ENCODE measurements at places on chromosomes 4 and X.

GRCh38 chr4:121510341-121510874 is 129.6 kb upstream of the QRFPR start:
- no peak for DNase-seq

DNA sequence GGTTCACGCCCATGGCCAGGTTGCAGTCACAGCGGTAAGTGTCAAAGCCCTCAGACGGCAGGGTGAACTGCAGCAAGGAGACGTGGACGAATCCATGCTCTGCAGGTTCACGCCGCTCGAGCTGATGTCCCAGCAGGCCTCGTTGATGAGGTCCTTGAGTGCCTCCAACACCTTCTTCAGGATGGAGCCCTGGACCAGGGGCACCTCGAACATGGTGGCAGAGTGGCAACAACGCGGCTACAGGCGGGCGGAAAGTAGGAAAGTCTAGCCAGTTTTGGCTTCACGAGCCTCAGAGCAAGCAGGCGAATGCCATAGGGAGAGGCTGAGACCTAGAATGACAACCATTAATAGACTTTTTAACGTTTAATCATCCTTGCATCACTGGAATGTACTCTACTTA is 485.9 kb downstream of the ZNF674 start:
- no peak for DNase-seq

- no peak for DNase-seq
Measured at GRCh38 chrX:17525762-17526555, 151.0 kb downstream of the NHS start.

- no peak for DNase-seq
Measured at GRCh38 chrX:76127341-76127740, 45.5 kb upstream of the PBDC1 start.

DNA sequence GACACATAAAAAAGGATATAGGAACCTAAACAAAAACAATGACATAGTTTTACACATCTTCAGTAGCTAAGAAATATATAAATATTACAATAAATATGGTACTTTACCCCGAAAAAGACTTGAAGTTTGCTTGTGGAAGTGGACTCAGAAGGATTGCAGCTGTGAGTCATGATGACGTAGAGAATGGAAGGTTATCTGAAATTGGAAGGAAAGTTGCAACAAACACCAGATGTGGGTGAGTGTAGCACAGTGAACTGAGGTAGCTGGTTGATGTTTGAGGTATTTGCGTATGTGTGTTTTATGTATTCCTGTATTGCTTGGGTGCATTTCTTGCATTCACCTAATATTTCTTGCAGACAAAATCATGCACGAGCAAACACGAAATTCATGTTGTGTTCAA is 113.0 kb downstream of the ARX start:
- no peak for DNase-seq

DNA sequence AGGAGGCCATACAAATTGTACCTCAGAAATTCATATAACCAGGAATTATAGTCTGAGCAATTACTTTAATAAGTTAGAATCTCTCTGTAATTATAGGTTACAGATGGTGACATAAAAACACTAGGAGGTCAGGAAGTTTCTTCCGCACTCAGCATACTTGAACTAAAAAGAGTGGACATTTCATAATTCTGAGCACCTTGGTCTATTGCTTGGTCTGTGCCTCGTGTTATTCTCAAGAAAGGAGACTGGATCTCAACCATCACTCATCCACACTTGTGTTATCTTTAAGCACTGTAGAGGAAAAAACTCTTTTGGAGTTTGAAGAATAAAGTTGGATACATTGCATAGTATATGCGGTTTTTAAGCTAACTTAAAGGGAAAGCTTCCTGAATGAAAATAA is 91.1 kb downstream of the SYNPO2 start:
- no peak for DNase-seq

DNA sequence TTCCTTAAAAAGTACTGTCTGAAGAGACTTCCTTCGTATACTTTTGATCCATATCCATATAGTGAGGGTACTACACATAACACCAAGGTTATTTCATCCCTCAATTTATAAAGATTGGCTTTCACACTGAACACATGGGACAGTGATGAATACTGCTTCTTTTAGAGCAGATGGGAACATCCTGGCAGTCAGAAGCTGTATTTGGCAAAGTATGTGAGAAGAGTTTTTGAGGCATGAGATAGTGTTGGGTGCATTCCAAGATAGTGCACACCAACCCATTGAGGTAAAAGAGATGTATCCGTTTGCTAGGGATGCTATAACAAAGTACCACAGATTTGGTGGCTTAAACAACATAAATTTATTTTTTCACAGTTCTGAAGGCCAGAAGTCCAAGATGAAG is 141.1 kb downstream of the MOSPD2 start:
- no peak for DNase-seq

GRCh38 chr4:74087481-74087880 is 11.5 kb downstream of the CXCL2 start:
- DNase-seq: no peak

DNA sequence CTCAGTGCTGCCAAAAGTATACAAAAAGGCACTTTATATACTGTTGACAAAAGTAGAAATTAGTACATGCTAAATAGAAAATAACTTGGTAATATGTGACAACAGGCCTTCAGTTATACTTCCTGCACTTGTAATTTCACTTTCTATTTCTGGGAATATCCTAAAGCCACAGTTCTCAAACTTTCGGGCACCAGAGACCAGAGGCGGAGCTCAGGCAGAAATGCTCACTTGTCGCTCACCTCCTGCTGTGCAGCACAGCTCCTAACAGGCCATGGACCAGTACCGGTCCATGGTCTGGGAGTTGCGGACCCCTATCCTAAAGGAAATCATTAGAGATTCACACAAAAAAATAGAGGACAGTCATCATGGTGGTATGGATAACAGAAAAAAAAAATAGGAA is 25.7 kb downstream of the ACSL4 start:
- DNase-seq: no peak

GRCh38 chrX:108312957-108313356 is 125.3 kb downstream of the COL4A6 start:
- DNase-seq: no peak

- DNase-seq: no peak
Measured at GRCh38 chr4:4775493-4776004, 83.9 kb upstream of the MSX1 start.

DNA sequence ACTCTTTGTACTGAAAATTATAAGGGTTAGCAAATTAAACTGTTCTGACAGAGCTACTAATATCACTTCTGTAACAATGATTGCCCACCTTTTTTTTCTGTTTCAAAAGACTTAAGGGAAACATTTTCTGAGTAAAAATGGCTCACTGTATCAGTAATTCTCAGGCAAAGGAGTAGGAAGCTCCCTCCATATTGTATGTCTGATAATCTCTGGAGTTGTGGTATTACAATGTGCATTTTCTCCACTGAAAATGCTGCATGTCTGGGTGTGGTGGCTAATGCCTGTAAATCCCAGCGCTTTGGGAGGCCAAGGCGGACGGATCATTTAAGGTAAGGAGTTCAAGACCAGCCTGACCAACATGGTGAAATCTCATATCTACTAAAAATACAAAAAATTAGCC is 4.4 kb upstream of the STAP1 start:
- DNase-seq: no peak

DNA sequence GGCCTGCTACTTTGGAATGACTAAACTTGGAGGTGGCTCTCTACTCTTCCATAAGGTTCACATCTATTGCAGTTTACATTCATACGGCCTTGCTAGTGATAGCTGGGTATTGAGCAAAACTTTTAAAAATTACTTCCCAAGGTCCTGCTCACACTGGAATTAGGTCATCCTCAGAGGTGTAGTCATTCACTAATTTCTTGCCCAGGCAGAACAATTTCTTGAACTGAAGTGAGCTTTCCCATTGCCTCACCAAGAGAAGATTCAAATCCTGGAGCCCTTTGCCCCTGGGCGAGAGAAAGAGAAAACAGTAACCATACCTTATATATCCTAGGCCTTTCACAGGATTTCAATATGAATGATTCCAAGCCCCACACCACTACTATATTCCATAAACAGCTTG is 109.2 kb downstream of the GUCY2F start:
- no peak for DNase-seq

DNA sequence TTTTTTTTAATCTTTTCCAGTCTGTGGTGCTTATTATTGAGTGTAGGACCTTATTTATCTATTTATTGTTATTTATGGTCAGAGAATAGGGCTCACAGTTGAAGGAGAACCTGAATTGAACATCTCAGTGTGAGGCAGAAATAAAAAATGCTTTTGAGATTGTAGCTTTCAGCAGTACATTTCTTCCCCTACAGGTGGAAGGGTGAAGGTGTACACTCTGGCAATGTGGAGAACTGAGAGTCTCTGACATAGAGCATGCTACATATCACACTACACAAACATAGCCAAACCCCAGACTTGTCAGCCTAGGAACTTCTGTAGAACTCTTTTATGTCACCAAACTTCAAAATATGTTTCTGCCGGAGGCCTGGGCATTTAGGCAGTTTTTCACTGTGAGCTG is 140.2 kb downstream of the STIM2 start:
- DNase-seq: no peak

DNA sequence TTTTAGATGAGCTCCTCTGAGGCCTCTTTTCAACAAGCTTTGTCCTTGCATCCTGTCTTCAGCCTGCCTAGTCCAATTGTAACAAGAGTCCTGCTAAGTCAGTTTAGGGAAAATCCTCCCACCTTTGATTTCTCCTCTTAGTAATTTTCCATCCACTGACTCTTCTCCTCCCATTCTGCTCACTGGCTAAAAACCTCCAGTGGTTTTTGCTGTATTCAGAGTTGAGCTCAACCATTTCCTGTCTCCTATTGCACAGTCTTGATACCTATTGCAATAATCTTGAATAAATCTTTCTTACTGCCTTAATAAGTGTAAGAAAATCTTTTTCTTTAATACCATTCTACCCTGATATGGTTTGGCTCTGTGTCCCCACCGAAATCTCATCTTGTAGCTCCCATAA is 117.8 kb upstream of the ENPP6 start:
- no peak for DNase-seq

GRCh38 chrX:112627206-112627605 is 52.5 kb downstream of the LHFPL1 start:
- DNase-seq: no peak

DNA sequence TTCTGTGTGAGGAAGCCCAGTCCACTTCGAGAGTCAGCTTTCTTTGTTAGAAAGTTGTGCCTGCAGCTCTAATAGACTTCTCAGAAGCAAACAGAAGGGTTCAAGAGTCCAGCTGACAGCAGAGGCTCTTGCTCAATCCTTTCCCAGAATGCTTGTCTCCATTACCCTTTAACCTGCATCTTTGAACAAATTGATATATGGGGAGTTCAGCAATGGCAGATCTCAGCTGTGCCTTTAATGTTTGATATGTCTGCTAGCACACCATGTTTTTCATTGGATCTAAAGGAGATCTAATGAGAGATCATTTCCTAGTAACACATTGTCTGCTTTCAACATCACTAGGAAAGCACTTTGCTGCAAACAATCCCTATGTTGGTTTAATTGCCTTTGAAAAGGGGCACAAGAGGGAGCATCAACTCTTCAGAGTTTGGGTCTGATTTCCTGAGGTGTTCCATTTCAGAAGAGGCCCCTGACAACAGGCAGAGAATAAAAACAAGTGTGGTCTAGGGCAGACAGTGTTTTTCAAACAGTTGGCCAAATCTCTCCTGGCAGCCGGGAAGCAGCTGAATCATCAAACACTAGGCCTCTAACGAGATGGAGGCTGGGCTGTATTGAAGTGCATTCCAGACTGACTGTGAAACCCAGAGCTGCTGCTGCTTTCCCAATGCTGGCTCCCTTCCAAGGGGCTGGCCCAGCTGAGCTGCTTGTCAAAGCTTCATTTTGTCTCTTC is 55.5 kb downstream of the LUZP4 start:
- no peak for DNase-seq

GRCh38 chr4:105619188-105619931 is 66.9 kb downstream of the ARHGEF38 start:
- DNase-seq: no peak

GRCh38 chr4:143302536-143302935 is 34.1 kb upstream of the GAB1 start:
- no peak for DNase-seq

DNA sequence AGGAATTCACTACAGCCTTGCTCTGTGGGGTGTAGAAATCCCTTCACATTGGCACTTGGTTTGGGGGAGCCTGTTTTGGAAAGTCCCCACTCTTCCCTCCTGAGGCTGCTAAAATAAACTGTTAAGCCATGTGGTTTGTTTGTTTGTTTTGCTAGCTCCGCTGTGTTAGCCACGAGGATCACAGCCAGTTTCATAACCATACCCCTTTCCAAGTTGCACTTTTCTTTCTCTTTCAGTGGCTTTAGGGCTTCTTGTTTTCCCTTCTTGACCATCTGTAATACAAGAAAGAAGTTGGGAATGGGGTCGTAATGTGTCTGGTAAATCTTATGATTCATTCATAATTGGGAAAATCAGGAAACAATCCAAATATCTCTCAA is 24.8 kb upstream of the UXT start:
- no peak for DNase-seq

GRCh38 chr4:79421483-79421882 is 13.5 kb upstream of the GK2 start:
- DNase-seq: no peak

DNA sequence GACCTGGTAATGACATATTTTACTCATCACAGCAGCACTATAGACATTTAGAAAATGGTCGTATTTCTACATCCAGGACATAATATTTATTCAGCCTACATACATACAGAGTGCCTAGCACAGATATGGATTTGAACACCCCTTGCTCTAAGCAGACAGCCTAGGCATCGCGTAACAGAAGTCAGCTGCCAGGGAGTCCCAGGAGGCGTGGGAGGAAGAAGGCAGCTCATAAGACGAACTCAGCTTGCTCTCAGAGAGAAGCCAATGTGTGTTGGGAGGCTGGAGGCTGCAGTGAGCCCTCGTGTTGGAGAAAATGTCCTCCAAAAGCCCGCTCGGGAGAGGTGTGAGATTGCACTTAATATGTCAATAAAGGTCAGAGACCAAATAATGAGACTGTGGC is 131.6 kb downstream of the BCOR start:
- no peak for DNase-seq

- no peak for DNase-seq
Measured at GRCh38 chr4:138401334-138401733, 159.2 kb upstream of the SLC7A11 start.

DNA sequence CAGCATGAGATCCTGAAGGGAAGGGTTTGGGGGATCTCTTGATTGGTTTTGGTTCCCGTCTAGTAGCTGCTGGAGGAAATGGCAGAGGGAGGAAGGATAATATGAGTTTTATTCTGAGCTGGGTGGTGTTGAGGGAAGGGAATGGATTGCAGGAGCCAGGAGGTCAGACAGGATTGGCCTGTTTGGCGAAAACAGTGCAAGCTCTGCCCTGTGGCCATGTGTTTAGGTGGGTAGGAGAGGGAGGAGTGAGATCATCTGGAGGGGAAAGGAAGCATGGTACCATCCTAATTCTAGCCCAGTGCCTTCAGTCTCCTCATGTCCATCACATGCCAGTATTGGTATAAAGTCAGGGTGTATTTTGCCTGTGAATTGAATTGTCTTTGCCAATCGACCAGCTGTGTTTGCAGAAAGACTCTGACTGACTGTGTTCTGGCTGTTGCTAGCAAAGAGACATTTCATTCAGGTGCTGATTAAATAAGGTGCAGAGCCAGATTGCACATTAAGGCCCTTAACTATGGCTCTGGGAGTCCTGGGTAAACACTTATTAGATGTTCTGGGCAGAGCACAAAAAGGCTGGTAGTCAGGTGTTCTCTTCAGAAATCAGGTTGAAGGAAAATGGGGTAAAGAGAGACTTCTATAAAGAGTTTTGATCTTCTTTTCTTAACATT is 10.0 kb downstream of the TMEM164 start:
- DNase-seq: no peak

GRCh38 chrX:43998374-43998773 is 25.2 kb upstream of the NDP start:
- no peak for DNase-seq

GRCh38 chr4:184331268-184331995 is 113.8 kb upstream of the ENPP6 start:
- no peak for DNase-seq

GRCh38 chr4:98641376-98641775 is 17.0 kb downstream of the TSPAN5 start:
- DNase-seq: no peak
